ENCODE measurements at places on chromosomes 5 and 9.

- no peak for DNase-seq
Measured at GRCh38 chr9:114604989-114605388, 6.1 kb upstream of the TMEM268 start.

GRCh38 chr5:108238936-108239887, 142.7 kb downstream of the FBXL17 start:
- DNase-seq = no peak

- DNase-seq = no peak
Measured at GRCh38 chr9:137174722-137175293, 3.0 kb upstream of the TMEM210 start.

DNA sequence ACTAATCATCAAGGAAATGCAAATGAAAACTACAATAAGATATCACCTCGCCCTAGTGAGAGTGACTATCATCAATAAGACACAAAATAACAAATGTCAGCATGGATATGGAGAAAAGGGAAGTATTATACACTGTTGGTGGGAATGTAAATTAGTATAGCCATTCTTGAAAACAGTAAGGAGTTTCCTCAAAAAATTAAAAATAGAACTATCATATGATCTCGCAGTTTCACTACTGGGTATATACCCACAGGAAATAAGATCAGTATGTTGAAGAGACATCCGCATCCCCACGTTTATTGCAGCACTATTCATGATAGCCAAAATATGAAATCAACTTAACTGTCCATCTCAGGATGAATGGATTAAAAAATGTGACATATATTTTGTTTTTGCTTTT, 31.6 kb upstream of the STK32A start:
- DNase-seq = no peak

DNA sequence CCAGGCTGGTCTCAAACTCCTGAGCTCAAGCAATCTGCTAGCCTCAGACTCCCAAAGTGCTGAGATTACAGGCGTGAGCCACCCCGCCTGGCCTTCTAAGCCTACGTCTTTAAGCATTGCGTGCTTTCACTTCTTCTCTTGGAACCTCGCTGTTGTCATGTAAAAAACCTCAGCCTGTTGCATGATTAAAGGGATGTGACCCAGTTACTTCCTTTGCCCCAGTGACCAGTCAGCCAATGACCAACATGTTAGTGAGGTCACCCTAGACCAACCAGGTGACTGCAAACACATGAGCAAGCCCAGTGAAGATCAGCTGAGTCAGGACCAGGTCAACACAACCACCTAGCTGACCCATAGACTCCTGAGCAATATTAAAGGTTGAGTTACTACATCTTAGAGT, 10.5 kb downstream of the KIF4B start:
- DNase-seq = no peak

- DNase-seq = no peak
Measured at GRCh38 chr5:14937254-14937653, 65.7 kb upstream of the ANKH start.

DNA sequence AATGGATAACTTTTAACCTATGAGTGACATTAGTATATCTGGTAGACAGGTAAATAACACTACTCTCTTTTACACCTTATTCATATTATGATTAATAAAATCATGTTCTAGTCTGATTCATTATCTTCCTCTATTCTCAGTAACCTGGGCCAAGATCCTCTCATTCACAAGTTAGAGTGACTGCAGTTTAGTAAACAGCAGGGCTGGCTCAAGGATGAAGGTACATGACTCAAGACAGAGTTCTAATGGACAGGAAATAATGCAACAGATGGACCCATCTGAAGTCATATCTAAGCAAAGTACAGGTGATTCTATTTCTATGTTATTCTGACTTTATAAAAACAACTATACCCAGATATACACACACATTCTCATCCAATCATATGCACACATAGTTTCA, 582.5 kb upstream of the CDH18 start:
- DNase-seq = no peak

DNA sequence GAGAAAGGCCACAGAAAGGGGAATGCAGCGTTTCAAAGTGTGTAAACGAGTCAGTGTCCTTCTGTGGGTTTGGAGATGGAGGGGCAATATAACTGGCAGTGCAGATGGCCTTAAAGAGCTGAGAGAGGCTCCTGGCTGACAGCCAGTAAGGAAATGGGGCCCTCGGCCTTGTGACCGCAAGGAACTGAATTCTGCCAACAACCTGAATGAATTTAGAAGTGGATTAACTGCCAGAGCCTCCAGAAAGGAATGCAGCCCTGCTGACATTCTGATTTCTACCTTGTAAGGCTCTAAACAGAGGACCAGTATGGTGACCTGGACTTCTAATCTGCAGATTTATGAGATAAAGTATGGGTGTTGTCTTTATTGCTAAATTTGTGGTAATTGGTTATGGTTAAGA, 17.5 kb upstream of the NREP start:
- no peak for DNase-seq

GRCh38 chr9:20504930-20505329, 117.4 kb downstream of the MLLT3 start:
- DNase-seq = no peak

- no peak for DNase-seq
Measured at GRCh38 chr5:3590967-3591900, 4.4 kb upstream of the IRX1 start.

GRCh38 chr5:180130876-180131740, 59.5 kb upstream of the RNF130 start:
- no peak for DNase-seq
